ENCODE measurements at places on chromosomes 11 and 22.

GRCh38 chr11:60993615-60994014 is 22.1 kb downstream of the CD6 start:
- DNase-seq: no peak

GRCh38 chr11:26086028-26086427 is 245.9 kb upstream of the ANO3 start:
- peak; percentile 22 for DNase-seq

- no peak for DNase-seq
Observed at GRCh38 chr22:36413022-36413775, 25.4 kb upstream of the MYH9 start.

DNA sequence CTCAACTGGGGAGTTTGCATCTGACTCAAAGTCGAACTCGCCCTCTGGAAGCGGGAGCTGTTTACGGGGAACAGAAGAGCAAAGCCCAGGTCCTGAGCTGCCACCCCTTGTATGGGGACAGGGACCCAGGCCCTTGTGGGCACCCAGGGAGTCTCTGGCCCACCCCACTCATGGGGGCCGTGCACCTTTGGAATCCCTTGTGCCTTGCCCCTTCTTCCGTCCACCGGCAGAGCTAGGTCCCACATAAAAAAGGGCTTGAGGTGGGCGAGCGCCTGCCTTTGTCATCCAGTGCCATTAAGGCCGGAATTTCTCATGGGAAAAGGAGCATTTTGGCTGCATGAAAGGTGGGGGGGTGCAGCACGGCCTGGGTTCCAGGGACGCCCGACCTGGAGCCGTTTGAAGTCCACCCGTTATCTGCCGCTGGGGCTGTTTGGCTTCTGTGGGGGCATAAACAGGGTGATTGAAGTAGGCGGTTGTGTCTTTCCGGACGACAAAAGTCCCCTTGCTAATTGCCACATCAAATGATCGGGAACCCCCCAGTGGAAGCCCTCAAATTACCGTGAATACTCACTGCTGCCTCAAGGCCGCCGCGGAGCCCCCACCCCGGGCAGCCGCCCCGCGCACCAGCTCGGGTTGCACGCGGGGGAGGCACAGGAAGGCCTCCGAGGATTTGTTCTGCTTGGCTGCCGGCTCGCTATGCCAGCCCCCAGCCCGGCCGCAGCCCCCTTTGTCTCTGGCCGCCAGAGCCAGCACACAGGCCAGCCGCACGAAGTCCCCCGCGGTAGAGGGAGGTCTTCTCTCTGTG is 49.0 kb upstream of the FGF3 start:
- DNase-seq: no peak

- DNase-seq: no peak
Observed at GRCh38 chr11:2932850-2933251, 3.6 kb upstream of the PHLDA2 start.

DNA sequence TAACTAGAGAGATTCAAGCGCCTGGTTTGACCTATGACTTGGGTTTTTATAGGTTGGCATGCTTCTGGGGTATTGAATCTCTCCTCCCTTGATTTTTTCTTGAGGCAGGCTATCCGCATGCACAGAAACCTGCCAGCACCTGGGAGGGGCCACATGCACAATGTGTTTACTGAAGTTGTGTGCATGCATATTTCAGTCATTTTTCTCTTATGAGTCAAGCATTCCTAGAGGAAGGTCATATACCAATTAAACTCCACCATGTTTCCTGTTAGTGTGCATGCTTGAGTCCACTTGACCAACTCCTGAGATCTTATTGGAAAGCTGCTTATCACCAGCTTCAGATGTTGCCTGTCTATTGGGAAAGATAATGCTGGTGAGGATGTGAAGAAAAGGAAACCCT is 1718.4 kb downstream of the LRRC4C start:
- no peak for DNase-seq

Measured in NCI-H1930 (cell line).